ENCODE measurements at places on chromosomes 2 and 18. TPM values are rescaled to one million over a fixed set of nuclear protein-coding genes. Genes with fewer than 3 reads are reported as not detected.
A peak's percentile ranks its signal among the peaks of the same experiment; 100 is the strongest.

GRCh38 chr2:33111002-33111446 lies 164.3 kb downstream of the LTBP1 start:
- DNase-seq, result no peak

- DNase-seq, result no peak
Measured at GRCh38 chr2:23363268-23363667, 21.7 kb upstream of the KLHL29 start.

DNA sequence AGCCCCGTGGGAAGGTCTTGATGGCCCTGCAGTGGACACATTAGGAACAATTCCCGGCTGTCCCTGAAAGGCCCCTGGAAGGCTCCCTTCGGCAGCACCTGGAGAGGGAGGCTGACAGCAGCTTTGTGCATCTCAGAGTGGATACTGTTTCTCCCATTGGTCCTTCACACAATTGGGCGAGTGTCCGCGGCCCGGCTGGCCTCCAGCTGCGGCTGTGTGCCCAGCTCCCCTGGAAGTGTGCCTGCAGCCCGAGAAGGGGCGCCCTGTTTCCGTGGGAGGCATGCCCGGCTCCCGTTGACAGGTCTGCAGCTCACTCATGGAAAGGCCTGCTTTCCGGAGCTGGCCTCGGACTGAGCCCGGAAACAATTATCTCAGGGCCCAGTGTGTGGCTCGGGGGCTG lies 103.7 kb downstream of the LPIN1 start:
- DNase-seq, result no peak

GRCh38 chr18:55627007-55627406 lies 39.0 kb upstream of the TCF4 start:
- DNase-seq, result no peak

GRCh38 chr2:28274911-28275685 lies 117.6 kb upstream of the FOSL2 start:
- DNase-seq, result no peak

GRCh38 chr2:217387776-217388387 lies 528.0 kb upstream of the TNP1 start:
- peak; percentile 37 for DNase-seq

Gene TBR1
- total RNA-seq, result not detected

Gene CDKL4
- 0.59 TPM for total RNA-seq

Gene FOXD4L1
- total RNA-seq, result not detected
